Cortex of kidney (tissue), 1 donor: ENCODE measurements at places on chromosomes 16 and 17.

DNA sequence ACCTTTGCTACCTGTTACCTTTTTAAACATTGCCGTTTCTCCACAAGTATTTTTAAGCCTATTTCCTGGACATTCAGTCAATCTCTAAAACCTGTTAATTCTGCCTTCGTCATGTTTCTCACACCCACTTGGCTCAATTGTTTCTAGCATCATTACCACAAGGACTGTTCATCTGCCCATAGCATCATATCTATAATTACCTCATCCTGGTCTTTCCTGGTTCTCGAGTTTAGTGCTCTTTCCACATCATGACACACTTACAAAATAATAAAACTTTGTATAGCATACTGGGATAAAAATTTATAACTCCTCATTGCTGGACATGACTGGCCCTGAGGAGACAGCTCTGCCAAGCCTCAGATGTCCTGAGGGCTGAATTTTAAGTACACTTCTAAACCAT lies 104.8 kb downstream of the CYB561 start:
- no peak for DNase-seq

- DNase-seq: no peak
Measured at GRCh38 chr17:4999430-5000093, 1.8 kb downstream of the KIF1C start.

DNA sequence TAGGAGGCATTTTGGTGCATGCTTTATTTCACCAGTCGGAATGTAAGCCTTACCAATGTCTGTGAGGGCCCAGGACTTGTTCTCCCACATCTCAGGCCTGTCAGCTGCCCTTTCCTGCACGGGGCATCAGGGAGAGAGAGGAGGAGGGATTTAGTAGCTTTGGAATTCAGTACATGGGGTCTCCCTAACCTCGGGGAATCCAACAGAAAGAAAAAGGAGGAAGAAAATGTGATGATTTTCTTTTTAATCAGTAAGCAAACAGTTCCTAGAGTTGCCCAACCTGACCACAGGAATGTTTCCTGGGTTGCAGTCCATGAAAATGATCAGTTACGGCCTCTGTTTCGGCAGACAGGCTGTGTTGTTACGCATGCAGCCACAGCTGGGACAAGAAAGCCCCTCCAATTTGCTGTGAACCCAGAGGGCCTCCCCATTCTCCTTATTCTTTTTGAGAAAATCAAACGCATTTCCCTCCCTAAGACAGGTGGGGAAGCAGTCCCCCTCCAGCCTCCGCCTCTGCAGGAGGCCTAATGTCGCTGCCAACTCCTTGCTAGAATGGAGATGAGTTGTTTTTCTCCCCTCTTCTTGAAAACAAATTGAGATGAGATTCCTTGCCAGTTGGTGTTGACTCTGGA lies 53.1 kb upstream of the TANGO6 start:
- DNase-seq: no peak

DNA sequence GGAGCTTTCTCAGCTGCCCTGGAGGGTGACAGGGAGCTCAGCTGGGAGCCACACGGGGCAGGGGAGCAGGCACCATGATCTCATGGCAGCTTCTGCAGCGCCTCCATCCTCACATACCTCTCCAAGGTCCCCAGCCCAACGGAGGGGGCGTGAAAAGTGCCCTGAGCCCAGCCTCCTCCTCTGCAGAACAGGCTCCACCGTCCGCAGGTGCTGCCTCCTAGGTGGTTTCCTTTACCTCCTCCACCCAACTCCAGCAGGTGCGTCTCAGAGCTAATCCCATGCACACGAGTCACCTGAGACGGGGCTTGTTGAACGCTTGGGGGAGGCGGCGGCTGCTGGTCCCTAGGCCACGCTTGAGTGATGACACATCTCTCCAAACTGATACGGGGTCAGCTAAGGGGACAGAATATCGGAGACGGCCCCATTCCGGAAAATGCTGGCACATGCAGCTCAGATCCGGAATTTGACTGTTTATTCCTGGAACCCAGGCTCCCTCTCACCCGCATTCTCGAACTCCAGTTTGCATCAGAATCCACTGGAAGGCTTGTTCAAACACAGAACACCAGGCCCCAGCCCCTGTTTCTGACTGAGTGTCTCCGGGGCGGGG lies 387 bp upstream of the SLC38A8 start:
- DNase-seq: no peak

DNA sequence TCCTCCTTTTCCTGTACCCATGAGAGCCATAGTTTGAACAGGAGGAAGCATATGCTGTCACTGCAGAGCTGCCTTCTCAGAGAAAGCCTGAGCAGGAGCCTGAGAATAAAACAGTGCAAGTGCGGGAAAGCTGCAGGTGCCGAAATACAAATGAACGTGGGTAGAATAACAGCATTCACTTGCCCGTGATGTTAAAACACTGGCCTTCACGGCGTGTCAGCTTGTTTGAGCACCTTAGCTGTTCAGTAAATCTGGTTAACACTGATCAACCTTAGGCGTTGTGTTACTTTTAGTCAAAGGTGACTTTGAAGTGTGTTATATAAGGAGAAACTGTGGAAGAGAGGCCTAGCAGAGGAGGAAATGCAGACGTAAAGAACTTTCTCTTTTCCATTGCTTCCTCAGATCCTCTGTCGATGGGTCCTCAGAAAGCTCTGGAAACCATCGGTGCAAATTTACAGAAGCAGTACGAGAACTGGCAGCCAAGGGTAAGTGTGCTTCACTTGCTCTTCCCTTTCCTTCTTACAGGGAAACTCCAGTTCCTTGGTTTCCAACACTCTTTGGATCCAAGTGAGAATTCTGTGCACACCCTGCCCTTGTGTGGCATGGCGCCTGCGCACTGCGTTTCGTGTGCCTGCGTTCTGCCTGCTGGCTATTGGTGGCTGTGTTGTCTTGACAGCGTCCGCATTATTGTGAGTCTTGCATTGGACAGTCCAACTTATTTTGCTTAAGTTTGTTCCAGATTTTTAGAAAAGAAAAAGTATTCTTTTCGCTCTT lies 98.9 kb downstream of the RPTOR start:
- DNase-seq: no peak

GRCh38 chr16:10743227-10743609 lies 424 bp upstream of the NUBP1 start:
- no peak for DNase-seq
